Activated CD8-positive, alpha-beta memory T cell treated with anti-CD3 and anti-CD28 coated beads, Interleukin-2, amount 50 U/mL, for 4 hours (primary cell): ENCODE measurements at places on chromosomes 11 and 22.

GRCh38 chr22:28812516-28812915 is 12.1 kb upstream of the XBP1 start:
- DNase-seq, result no peak

DNA sequence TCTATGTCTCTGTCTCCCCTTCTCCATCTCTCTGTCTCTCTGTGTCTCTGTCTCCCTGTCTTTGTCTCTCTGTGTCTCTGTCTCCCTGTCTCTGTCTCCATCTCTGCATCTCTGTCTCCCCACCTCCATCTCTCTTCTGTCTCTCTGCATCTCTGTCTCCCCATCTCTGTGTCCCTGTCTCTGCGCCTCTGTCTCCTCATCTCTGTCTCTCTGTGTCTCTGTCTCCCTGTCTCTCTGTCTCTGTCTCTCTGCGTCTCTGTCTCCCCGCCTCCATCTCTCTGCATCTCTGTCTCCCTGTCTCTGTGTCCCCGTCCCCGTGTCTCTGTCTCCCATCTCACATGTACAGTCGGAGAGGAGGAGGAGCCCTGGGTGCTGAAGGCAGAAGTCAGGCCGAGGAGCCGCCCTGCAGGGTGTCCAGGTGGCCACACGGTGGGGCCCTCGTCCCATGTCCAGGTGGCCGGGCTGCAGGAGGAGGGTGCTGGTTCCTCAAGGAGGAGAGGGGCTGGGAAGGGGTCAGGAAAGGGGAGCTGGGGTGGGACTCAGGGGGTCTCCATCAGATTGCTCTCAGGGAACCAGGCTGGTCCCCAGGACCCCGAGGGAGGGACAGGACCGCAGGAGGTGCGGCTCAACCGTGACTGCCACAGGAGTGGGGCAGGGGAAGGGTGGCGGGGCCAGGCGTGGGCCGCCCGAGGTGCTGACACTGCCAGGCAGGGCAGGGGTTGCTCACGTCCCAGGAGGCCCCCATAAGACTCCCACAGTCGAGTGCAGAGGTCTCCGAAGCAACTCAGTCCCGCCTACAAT is 25.6 kb upstream of the TH start:
- peak; percentile 73 for DNase-seq

DNA sequence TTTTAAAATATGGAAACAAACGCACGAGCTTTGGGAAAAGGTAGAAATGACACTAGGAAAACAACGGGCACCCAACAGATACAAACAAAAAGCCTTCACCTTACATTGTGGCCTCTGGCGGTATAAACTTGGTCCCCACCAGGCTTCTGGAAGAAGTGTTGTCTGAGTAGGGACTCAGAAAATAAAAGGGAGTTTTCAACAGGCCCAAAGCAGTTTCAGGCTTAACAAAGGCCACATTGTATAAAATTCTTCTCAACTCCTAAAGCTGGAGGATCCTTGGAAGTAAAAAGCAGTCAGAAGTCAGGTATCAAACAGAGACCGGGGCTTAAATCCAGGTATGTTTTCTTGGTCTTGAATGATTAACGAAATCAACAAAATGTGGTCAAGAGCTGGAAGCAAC is 61.0 kb downstream of the LARGE1 start:
- DNase-seq, result no peak

- DNase-seq, result peak; percentile 14
Measured at GRCh38 chr22:19871845-19872778, 17.4 kb upstream of the GNB1L start.

- DNase-seq, result no peak
Measured at GRCh38 chr22:40055143-40055883, 60.6 kb downstream of the FAM83F start.

DNA sequence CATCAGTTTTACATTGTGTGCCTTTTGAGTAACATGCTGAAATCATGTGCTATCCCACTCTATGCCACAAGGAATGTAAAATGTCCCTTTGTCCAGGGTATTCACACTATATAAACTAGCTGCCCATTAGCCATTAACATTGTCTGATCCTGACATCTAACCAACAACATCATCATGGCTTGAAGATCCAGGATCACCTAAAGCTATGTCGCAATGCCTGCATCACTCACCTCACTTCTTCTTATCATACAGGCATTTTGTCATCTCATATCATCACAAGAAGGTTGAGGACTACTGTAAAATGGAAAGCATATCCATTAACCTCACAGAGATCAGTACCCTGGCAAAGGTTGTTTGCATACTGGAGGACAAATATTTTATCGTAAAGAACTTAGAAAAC is 742.3 kb downstream of the DLG2 start:
- no peak for DNase-seq

DNA sequence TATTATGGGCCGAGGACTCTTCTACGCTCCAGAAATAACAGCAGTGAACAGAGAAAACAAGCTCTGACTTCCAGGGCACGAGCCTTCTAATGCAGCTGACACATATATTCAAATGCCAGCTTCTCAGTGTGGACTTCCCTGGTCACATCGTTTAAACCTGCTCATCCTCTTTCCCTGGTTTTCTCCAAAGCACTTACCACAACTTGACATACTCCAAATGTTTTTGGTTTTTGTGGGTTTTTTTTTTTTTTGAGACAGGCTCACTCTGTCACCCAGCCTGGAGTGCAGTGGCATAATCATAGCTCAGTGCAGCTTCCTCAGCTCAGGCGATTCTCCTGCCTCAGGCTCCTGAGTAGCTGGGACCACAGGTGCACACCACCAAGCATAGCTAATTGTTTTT is 105.5 kb downstream of the MICAL3 start:
- no peak for DNase-seq
